Activated CD8-positive, alpha-beta memory T cell treated with anti-CD3 and anti-CD28 coated beads for 1 hour (primary cell): ENCODE measurements at places on chromosomes 2 and 18.

- no peak for DNase-seq
Measured at GRCh38 chr2:190908532-190908931, 27.9 kb downstream of the GLS start.

DNA sequence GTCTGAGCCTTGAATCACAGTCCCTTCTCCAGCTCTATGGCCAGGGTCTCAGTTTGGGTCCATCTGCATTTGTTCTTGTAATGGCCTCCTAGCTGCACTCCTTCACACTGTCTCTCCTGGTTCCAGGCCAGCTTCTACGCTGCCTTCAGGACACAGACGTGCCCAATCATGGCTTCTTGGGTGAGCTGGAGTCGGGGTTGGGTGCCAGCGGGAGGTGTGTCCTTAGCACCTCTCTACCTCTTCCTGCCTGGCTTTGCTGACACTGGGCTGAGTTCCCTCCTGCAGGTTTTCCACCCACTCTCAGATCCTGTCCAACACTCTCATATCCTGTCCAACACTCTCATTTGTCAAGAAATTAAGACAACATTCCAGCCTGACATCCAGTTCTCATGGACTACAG is 9.6 kb downstream of the TRPM8 start:
- no peak for DNase-seq

GRCh38 chr2:233922471-233922870 is 5.3 kb downstream of the TRPM8 start:
- DNase-seq, result no peak

- no peak for DNase-seq
Measured at GRCh38 chr2:216499641-216500218, 1.1 kb downstream of the RPL37A start.

DNA sequence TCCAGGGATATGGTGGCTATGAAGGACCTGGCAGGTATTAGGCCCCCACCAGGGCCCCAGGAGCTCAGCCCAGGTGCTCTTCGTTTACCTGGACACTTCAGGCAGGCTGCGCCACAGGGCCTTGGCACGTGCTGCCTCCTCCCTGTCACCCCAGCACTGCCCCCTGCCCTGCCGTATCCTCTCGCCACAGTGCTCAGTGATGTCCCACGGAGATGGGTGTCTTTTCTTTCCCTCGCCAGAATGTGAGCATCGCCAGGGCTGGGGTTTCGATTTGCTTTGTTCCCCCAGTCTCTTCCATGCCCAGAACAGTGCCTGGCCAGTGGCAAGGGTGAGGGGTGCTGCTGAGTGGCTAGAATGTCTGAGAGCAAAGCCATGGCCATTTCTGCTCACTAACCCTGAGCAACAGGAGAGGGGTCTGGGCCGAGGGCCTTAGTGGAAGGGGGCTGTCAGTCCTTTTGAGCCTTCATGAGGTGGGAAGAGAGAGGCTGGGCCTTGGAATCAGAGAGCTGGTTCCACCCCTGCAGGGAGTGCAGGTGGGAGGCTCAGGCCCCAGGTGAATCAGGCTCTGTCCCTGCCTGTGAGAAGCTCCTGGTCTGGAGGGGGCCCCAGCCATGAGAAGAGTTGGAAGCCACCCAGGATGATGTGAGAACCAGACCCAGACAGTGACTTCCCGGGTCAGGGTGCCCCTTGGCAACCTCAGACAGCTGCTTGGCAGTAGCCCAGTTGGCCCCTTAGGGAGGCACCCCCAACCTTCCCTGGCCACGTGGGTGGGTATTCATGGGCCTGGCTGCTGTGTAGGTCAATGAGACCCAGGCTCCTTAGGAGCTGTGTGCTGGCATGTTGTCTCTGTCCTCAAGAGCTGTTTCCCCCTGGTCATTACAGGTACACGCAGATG is 129.9 kb upstream of the HS6ST1 start:
- DNase-seq, result no peak
